ENCODE measurements at places on chromosomes 5 and 9.

- no peak for ATAC-seq
Measured at GRCh38 chr9:132328580-132328979, 26.2 kb downstream of the SETX start.

GRCh38 chr9:112836394-112836793 is 54.3 kb downstream of the SLC46A2 start:
- ATAC-seq, result no peak

- no peak for ATAC-seq
Measured at GRCh38 chr9:34501889-34502425, 20.8 kb downstream of the ENHO start.

- ATAC-seq, result no peak
Measured at GRCh38 chr9:131986576-131986975, 93.1 kb downstream of the MED27 start.

GRCh38 chr9:123796094-123796493 is 133.8 kb downstream of the DENND1A start:
- ATAC-seq, result peak; percentile 21
